Smooth muscle cell of the pulmonary artery (primary cell): ENCODE measurements at places on chromosomes 7 and 10. TPM values are rescaled to one million over a fixed set of nuclear protein-coding genes. Genes with fewer than 3 reads are reported as not detected.

Gene CPA4
- 46.4 and 140 TPM in 2 replicates for total RNA-seq

Gene LIPJ
- not detected in 2 replicates for total RNA-seq

Gene PON3
- 0.13 TPM in 1 of 2 replicates, not detected in the other for total RNA-seq

Gene HMX3
- not detected in 2 replicates for total RNA-seq

Gene NXPH1
- not detected in 2 replicates for total RNA-seq

Gene WNT8B
- total RNA-seq = not detected in 2 replicates

Gene MMP21
- total RNA-seq = 0.13 TPM in 1 of 2 replicates, not detected in the other

Gene GDF2
- total RNA-seq = not detected in 2 replicates

Gene AKR1B15
- total RNA-seq = 0.07 TPM in 1 of 2 replicates, not detected in the other

Gene SPDYE9
- total RNA-seq = not detected in 2 replicates

Gene STEAP4
- 0.96 and 5.9 TPM in 2 replicates for total RNA-seq
